GM12878 (cell line): ENCODE measurements at places on chromosomes 1 and 21. TPM values are rescaled to one million over a fixed set of nuclear protein-coding genes. Genes with fewer than 3 reads are reported as not detected.

DNA sequence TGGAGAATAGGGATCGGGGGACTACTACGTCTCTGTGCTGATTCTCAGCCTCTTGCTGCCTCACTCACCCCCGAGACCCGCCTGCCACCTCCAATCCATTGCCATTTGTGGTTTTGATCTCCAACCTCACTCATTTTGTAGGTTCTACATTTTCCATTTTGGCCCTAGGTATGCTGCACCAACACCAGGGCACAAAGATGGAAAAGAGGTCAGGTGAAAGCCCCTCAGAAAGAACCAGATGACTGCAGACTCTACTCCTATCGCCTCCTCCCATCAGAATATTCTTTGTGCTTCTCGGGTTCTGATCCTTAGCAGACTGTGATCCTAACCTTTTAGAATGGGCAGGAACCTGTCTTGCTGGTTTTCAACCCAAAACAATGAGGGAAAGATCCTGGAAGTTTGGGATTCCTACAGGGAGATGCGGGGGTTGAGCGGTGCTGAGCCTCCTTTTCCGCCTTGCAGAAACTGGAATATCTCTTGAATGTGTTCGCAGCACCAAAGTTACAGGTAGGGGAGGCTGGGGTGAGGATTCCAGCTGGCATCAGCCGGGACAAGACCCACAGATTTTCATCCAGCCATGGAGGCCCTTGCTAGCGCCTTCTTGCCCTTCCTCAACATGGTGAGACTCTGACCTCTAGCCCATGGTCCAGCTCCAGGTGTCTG, 53.1 kb downstream of the RHBG start:
- no peak for DNase-seq

DNA sequence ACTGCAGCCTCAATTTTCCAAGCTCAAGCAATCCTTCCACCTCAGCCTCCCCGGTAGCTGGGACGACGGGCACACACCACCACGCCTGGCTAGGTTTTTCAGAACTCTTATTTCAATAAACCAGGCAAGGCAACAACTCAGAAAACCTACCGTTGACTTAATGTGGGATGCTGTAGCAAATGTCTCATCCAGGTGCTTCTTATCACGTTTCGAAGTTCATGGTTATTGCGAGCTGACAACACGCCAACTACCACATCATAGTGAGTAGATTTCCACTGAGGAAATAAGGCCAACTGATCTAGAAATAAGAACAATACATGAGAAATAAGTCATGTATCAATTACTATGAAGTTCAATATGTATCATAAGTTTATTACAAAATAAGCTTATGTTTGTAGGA, 9.7 kb downstream of the B3GALNT2 start:
- no peak for DNase-seq

DNA sequence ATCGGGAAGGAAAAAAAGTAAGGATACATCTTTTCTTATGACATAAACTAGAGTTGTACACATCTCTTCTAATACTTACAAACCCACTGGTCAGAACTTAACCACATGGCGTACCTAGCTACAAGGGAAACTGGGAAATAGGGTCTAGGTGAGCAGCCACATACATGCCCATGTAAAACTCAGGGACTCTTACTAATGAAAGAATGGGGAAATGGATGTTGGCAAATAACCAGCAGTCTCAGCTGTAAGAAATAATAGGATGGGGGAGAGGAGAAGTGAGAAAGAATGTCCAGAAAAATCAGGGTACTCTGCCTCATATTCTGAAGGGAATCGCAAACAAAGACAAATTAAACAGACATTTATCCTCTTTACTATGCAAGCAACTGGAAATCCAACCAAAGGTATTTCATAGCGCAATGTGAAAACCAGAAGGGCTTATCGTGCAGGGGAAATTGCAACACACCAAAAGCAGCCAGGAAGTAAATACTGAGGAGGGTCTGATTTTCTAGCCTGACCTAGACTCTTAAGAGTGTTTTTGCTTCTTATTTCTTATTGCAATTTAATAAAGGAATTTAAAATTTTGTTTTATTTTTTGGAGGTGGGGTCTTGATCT, 17.5 kb downstream of the GTF2B start:
- DNase-seq: no peak

DNA sequence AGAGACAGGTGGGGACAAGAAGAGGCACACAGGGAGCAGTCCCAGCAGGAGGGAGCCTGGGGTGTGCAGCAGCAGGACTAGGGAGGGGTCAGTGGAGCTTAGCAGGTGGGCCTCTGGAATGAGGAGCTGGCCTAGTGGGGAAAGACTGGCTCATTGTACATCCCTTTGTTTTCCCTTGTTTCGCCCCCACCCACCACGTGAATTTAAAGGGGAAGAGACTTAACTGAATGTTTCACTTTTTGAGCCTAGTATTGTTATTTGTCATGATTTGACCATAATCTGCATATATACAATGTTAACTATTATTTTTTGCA, 181.7 kb downstream of the DHRS3 start:
- no peak for DNase-seq

- DNase-seq: no peak
These were observed 89.0 kb upstream of the ACTL8 start for GRCh38 chr1:17665950-17666720.

DNA sequence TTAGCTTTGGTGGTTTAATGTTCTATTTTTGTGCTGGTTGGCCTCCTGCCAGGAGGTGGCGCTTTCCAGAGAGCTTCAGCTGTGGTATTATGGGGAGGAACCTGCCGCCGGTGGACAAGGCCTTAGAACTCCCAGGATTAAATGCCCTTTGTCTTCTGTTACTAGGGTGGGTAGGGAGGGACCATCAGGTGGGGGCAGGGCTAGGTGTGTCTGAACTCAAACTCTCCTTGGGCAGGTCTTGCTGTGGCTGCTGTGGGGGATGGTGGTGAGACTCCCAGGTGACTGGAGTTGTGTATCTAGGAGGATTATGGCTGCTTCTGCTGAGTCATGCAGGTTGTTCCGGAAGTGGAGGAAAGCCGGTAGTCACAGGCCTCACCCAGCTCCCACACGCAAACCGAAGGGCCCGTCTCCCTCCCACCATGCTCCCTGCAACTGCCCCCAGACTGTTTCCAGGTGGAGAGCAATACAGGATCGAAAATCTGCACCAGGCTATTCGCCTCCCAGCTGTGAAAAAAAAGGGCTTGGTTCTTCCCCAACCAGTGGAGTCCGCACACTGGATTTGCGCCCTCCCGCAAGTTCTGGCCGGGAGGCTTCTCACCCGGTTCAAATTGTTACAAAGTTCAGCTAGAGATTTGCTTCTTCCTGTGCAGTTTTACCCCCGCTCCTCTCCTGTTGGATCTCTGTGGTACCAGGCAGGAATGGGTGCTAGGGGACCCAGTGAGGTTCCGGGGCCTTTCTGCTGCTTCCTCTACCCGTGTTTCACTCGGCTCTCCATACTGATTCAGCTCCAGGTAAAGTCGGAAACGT, 220.5 kb downstream of the CENPF start:
- DNase-seq: no peak

GRCh38 chr1:29639156-29639736, 402.9 kb downstream of the PTPRU start:
- DNase-seq: no peak

DNA sequence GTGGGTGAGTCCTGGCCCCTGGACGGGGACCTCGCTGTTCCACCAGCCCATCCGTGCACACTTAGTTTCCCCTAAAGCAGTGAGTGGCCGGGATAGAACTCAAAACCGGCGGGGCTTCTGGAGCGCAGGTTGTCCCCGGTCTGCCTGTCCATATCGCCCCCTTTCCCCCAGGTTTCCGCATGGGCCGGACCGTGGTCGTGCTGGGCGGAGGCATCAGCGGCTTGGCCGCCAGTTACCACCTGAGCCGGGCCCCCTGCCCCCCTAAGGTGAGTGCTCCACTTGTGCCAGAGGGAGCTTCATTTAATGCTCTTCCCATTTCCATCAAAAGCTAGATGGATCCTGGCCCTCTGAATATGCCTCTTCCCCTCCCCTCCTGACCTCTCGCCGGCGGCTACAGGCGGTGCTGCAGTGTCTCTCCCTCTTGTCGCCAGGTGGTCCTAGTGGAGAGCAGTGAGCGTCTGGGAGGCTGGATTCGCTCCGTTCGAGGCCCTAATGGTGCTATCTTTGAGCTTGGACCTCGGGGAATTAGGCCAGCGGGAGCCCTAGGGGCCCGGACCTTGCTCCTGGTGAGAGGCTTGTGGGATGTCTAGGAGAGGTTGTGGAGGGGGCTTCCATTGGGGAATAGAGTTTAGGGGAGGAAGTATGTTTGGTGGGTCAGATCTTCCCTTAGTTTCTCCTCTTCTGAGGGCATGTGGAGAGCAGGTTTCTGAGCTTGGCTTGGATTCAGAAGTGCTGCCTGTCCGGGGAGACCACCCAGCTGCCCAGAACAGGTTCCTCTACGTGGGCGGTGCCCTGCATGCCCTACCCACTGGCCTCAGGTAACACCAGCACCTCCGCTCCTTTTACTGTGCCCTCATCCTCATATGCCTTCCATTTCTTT, 683 bp downstream of the PPOX start:
- no peak for DNase-seq

The WNT4 gene
- not detected in 2 replicates for total RNA-seq

The CHI3L1 gene
- total RNA-seq: 0.24 and 0.44 TPM in 2 replicates

The CFHR1 gene
- not detected in 2 replicates for total RNA-seq
